HepG2 (cell line): ENCODE measurements at places on chromosomes 1 and 21. TPM values are rescaled to one million over a fixed set of nuclear protein-coding genes. Genes with fewer than 3 reads are reported as not detected.

GRCh38 chr1:225280563-225280962, 147.3 kb downstream of the LBR start:
- no peak overlapping the region for H3K4me3 ChIP-seq
- H3K27ac ChIP-seq: no peak overlapping the region
- no peak for DNase-seq
- no peaks in the 10 kb centered on the region for H3K27me3 ChIP-seq
- no peaks in the 10 kb centered on the region for H3K36me3 ChIP-seq

The KCNJ10 gene
- 4.1 and 4.4 TPM in 2 replicates for total RNA-seq

The FCGR3A gene
- not detected in 2 replicates for total RNA-seq

DNA sequence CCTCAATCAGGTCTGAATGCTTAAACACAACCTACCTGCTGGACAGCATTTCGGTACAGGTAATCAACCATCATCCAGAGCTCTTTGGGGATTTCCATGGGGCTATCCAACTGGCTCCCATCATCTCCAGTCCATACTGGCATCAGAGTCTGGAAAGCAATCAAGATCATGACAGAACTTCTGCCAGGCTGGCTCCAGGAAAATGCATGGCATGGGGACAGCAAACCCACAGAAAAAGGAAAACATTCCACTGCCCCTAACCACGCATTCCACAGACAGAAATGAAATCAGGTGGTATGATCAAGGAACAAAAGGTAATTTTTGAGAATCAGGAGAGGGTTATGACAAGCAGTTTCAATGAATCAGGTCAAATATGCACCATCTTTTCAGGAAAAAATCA, 9.1 kb upstream of the MTF1 start:
- H3K4me1 ChIP-seq: no peaks in the 10 kb centered on the region
- H3K27me3 ChIP-seq: no peaks in the 10 kb centered on the region; the same call in 1 of the 2 replicates
- no peak overlapping the region for H3K27ac ChIP-seq

DNA sequence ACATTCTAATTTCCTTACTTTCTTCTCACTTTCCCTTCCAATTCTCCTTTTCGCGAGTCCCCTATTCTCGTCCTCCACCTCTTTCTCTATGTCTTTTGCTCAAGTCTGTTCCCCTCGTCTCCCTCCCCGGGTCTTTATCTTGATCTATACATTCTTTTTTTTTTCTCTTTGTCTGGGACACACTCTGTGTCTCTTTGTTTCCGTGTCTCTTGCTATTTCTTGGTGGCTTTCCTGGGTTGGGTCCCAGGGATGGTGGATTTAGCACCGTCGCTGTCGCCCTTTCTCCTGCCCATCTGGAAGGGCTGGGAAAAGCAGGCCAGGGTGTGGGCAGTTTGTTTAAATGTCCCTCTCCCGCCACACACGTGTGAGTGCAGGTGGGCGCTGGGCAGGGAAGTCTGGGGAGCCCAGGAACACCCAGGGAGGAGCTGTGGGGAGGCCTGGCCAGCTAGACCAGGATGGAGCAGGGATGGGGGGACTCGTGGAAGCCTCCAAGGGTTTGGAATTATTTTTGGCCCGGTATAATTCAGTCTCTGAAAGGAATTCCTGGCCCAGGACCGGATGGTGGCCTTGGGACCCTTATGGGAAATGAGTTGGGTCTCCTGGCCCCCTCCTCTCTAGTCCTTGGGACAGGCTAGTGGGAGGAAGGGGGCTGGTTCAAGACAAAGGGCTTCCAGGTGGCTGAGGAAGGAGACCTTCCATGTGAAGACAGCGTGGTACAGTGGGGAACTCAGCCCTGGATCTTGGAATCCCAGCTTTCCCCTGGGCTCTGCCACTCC, 9.5 kb upstream of the ID3 start:
- no peak for DNase-seq
- peaks cover 65% of the 10 kb centered on the region for H3K4me1 ChIP-seq
- no peak overlapping the region for H3K27ac ChIP-seq
- no peaks in the 10 kb centered on the region for H3K27me3 ChIP-seq
- H3K36me3 ChIP-seq: no peaks in the 10 kb centered on the region

The OR2AK2 gene
- not detected in 2 replicates for total RNA-seq

GRCh38 chr1:180218806-180219765, 11.0 kb upstream of the LHX4 start:
- no peak for DNase-seq
- H3K36me3 ChIP-seq: no peaks in the 10 kb centered on the region
- no peak overlapping the region for H3K4me3 ChIP-seq
- H3K27me3 ChIP-seq: peaks cover 9% of the 10 kb centered on the region; the same call in 1 of the 2 replicates
- H3K27ac ChIP-seq: no peak overlapping the region

DNA sequence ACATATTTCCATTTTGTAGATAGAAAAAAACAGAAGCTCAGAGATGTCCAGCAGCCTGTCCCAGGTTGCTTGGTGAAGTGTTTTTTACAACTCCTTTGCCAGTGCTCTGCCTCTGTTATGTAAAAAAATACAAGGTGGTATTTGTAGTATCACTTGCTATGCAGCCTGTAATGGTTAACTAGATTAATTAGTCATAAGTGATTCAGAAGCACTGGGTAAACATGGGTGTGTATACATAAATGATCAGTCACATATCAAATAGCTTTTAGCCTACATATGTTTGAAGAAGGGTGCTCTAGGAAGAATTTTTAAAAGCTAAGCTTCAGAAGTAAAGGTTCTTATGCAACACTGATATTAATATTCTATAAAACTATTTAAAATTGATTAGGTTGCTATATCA, 70.0 kb upstream of the MAGI3 start:
- no peaks in the 10 kb centered on the region for H3K36me3 ChIP-seq
- no peak overlapping the region for H3K27ac ChIP-seq
- no peaks in the 10 kb centered on the region for H3K4me1 ChIP-seq
- H3K27me3 ChIP-seq: no peaks in the 10 kb centered on the region
- DNase-seq: no peak

GRCh38 chr1:172723251-172723650, 64.3 kb downstream of the FASLG start:
- H3K27ac ChIP-seq: no peak overlapping the region
- H3K27me3 ChIP-seq: no peaks in the 10 kb centered on the region
- H3K4me3 ChIP-seq: no peak overlapping the region
- peaks cover under 1% of the 10 kb centered on the region; the same call in 1 of the 2 replicates for H3K4me1 ChIP-seq
- H3K36me3 ChIP-seq: no peaks in the 10 kb centered on the region

- DNase-seq: no peak
- H3K27me3 ChIP-seq: no peaks in the 10 kb centered on the region
- H3K4me3 ChIP-seq: no peak overlapping the region
- no peaks in the 10 kb centered on the region for H3K4me1 ChIP-seq
- H3K27ac ChIP-seq: no peak overlapping the region
Observed at GRCh38 chr21:25428537-25428936, 178.7 kb downstream of the MRPL39 start.

The BEST4 gene
- total RNA-seq: 1.4 TPM in 2 replicates

DNA sequence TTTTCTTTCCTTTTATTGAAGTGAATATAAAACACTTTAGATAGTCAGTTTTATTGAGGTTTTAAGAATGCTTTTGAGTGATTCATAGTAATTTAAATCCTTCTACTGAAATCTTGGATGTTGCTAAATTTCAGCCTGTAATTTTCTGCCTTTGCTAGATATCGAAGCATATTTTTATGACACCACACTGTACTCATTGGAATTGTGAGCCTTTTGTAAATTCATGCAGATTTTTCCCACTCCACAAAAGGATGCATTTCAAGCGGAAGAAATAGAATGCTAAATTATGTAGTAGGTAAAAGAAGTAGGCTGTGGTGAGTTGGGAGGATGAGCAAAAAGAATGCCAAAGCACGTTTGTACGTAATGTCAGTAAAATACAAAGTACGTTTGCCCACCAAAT, 13.8 kb downstream of the SNX7 start:
- 0 out of 3 replicates have a peak, but pooled peaks cover 3% of the 10 kb centered on the region for H3K36me3 ChIP-seq
- H3K27ac ChIP-seq: no peak overlapping the region
- H3K4me3 ChIP-seq: no peak overlapping the region
- no peaks in the 10 kb centered on the region for H3K4me1 ChIP-seq
- DNase-seq: no peak

The POLR3GL gene
- 12.4 and 15.3 TPM in 2 replicates for total RNA-seq

The PKP1 gene
- not detected in 2 replicates for total RNA-seq

DNA sequence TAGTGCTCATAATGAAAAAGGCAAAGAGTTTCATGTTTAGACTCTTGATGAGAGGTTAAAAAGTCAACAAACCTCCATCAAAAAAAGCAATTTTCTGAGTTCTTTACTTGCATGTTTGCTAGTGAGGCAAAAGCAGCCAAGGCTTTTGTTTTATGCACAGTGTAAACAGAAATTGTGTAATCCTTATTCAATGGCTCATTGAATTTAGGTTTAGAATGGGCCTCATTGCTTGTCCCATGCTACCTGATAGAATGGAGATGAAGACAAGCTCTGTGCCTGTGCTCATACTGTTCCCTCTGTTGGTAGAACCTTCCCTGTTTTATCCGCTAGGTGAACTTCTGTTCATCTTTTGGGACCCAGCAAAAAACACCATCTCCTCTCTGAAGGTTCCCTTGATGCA, 10.0 kb upstream of the LRRC8D start:
- no peaks in the 10 kb centered on the region for H3K36me3 ChIP-seq
- DNase-seq: peak; percentile 78
- no peaks in the 10 kb centered on the region for H3K27me3 ChIP-seq
- H3K4me3 ChIP-seq: no peak overlapping the region
- H3K27ac ChIP-seq: no peak overlapping the region

GRCh38 chr1:25054526-25055323, 124.6 kb upstream of the RUNX3 start:
- no peaks in the 10 kb centered on the region for H3K4me1 ChIP-seq
- H3K27me3 ChIP-seq: peaks cover 10% of the 10 kb centered on the region
- H3K36me3 ChIP-seq: no peaks in the 10 kb centered on the region
- no peak for DNase-seq
- no peak overlapping the region for H3K4me3 ChIP-seq

The CA14 gene
- 0.94 and 2.4 TPM in 2 replicates for total RNA-seq

The HSPA13 gene
- 20.5 and 28.4 TPM in 2 replicates for total RNA-seq

The CHAF1B gene
- 14.1 and 18.5 TPM in 2 replicates for total RNA-seq

The INTS11 gene
- 46.4 and 52.8 TPM in 2 replicates for total RNA-seq

DNA sequence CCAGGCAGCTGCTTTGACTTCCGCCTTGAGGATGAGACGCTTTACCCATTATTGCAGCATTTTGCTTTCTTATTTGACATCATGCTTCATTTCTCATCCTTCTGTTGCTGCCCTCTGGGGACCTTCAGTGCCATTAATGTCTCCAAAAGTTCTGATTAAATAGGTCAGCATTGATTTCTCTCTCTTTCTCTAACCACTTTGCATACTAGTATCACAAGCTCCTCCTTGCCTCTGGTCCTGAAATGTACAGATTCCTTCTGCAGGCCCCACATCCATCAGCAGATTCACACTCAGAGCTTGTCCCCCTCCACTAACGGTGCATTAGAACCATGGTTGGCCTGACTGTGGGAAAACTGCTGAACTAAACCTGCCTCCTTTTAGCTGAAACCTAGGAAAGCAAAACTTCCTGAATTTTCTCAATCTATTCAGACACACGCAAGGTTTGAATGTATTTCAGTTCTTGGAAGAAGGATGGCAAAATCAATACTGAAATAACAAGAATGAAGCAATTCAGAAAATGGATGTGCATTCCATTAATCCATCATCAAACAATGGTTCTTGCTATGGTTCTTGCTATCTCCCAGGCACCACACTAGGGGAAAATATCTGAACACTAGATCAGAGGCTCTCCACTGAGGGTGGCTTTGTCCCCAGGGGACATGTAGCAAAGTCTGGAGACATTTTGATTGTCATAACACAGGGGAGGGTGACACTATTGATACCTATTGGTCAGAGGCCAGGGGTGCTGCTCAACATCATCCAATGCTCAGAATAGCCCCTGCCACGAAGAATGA, 154.5 kb downstream of the PCP4 start:
- H3K36me3 ChIP-seq: no peaks in the 10 kb centered on the region
- H3K4me3 ChIP-seq: no peak overlapping the region
- no peaks in the 10 kb centered on the region for H3K4me1 ChIP-seq
- H3K27ac ChIP-seq: no peak overlapping the region
- H3K27me3 ChIP-seq: no peaks in the 10 kb centered on the region

DNA sequence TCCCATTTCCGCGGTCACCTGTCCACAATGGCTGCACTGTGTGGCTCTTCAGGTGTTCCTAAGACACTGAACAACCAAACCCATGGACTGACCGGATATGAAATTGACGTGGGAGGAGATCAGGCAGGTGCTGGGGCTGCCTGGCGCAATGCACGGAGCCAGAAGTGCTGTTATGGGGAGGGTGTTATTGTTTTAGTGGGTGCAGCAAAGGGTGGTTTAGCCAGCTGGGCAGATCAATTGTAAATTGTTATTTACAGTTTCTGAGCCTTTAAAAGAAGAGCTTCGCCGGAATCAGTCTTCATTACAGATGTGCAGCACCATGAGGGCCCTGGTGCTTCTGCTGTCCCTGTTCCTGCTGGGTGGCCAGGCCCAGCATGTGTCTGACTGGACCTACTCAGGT, at the start of gene CA6:
Gene CA6, plus strand, starts transcription at position 301 of the 400 bp plus-strand sequence. Its CDS starts 19 bp downstream, at position 320.
- no peak within 1 kb of the TSS for H3K4me3 ChIP-seq
- H3K27ac ChIP-seq: no peak within 1 kb of the TSS
- peaks cover 38% of the 10 kb centered on the region for H3K4me1 ChIP-seq
- H3K27me3 ChIP-seq: peaks cover 34% of the 10 kb centered on the region; the same call in 2 of the 3 replicates

- DNase-seq: no peak
- no peaks in the 10 kb centered on the region; the same call in 1 of the 2 replicates for H3K27me3 ChIP-seq
- H3K4me3 ChIP-seq: no peak overlapping the region
- no peaks in the 10 kb centered on the region for H3K36me3 ChIP-seq
- no peak overlapping the region for H3K27ac ChIP-seq
Observed at GRCh38 chr21:42591170-42591869, 62.1 kb upstream of the PDE9A start.

The CD247 gene
- 0.20 and 0.25 TPM in 2 replicates for total RNA-seq

DNA sequence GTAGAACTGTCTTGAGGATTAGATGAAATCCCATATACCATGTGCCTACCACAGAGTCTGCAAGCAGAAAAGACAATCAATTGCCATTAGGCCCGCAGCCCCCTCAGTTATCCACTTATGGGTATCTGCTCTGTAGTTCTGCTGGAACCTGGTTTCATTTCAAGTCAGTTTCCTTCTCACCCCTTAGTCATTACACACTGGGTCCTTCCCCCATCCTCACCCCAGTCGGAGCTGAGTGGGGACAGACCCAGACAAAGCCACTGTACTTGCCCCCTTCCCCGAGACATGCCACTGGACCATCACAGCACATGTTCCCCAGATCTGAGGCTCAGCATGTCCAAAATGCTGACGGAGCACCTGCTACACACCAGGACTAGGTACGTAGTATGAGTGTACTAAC, 21.2 kb downstream of the PGLYRP3 start:
- H3K36me3 ChIP-seq: no peaks in the 10 kb centered on the region
- no peaks in the 10 kb centered on the region for H3K4me1 ChIP-seq
- DNase-seq: no peak
- no peak overlapping the region for H3K27ac ChIP-seq
- no peak overlapping the region for H3K4me3 ChIP-seq

DNA sequence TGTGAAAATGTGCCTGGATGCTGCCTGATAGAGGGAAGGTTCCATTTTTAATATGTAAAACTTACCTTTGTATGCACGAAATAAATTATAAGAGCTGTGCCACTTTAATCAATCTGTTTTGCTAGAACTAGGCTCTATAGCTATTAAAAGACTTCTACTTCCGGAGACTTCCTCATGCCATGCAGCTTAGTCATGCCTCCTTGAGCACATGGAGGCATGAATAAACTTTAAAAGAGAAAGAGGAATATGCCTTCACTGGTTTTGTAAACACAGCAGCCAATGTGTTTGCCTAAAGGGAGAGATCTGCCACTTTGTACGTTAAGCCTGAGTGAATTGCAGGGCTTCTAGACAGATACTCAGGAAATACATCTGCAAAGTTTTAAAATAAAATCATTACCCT, 604.6 kb downstream of the LRRIQ3 start:
- H3K4me1 ChIP-seq: no peaks in the 10 kb centered on the region
- H3K36me3 ChIP-seq: no peaks in the 10 kb centered on the region
- H3K27me3 ChIP-seq: no peaks in the 10 kb centered on the region
- H3K27ac ChIP-seq: no peak overlapping the region
- H3K4me3 ChIP-seq: no peak overlapping the region

- no peaks in the 10 kb centered on the region for H3K4me1 ChIP-seq
- no peak for DNase-seq
- H3K27ac ChIP-seq: no peak overlapping the region
- no peaks in the 10 kb centered on the region for H3K36me3 ChIP-seq
- H3K4me3 ChIP-seq: no peak overlapping the region
Observed at GRCh38 chr1:67953301-67953700, 97.1 kb downstream of the DIRAS3 start.
